ENCODE measurements at places on chromosomes 1 and 21.

GRCh38 chr1:205706601-205707502 is 26.5 kb upstream of the SLC45A3 start:
- DNase-seq, result no peak

- DNase-seq, result no peak
Observed at GRCh38 chr21:29195981-29196669, 65.7 kb downstream of the MAP3K7CL start.

GRCh38 chr1:213621077-213621476 is 366.7 kb upstream of the PROX1 start:
- no peak for DNase-seq

DNA sequence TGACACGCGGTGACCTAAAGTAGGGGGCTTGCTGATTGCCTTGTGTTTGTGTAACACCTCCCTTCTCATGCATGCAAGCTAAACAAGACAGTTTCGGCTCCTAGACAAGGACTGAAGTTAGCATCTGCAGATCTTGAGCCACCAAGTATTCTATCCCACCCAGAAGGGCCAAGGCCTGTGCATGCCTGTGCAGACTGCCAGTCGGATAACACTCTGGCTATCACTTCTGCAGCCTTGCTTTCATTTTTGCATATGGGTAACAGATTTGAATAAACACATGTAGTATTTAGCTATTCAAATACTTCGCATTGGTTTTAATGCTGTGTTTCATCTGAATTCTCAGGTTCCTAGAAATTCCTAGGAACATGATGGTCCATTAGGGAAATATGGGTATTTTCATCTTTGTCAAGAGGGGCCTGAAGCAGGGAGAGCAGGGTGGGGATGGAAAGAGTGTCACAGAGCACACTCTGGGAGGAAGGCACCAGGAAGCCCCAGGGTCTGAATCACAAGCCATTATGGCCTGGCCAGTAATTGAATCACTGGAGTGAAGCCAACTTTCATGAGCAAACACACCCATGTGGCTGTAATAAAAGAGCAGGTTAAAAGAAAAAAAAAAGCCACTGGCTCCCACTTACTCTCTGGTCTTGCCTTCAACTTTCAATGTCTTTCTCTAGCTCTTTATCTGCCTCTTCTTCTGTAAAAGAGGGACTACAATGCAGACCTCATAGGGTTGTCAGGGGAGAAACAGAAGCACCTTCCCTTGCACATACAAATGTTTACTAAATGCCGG is 28.3 kb downstream of the GADD45A start:
- DNase-seq, result peak; percentile 94

DNA sequence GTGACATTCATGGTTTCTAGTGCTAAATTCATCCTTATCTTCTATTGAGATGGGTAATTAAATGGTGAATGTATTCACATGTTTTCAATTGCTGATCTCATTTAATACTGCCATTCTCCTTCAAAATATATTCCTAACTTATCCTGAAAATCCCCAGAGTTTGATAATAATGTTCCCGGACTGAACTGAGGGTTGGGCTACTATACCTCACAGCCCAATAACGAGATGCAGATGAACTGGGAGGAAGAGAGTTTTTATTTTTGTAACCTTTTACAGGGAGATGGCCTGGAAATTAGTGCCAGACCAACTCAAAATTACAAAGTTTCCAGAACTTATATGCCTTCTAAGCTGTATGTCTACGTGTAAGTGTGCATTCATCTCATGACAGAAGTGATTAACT is 210.8 kb downstream of the APP start:
- DNase-seq, result no peak

GRCh38 chr1:194813096-194813495 is 1626.7 kb upstream of the B3GALT2 start:
- peak; percentile 43 for DNase-seq

- no peak for DNase-seq
Observed at GRCh38 chr1:158272681-158273080, 17.0 kb upstream of the CD1C start.

DNA sequence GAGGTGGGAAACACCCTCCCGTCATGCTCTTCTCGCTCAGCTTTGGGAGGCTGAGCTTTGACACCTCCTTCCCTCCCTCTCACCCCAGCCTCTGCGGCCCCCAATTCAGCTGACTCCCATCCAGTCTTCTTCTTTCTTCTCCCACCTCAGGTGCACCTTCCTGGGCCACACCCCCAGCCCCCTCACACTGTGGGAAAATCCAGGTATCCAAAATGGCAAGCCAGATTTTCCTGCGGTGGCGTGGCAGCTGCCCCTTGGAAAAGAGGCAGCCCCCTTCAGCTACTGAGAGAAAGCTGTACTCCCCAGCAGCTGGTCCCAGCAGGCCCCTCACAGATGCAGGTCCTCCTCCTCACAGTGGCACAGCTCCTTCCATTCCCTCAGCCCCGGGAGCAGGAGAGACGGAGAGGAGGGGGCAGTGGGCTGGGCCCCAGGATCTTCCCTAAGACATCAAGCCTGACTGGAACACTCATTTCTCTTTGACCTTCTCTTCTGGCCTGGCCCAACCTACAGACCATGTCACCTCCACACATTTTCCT is 61.6 kb downstream of the OPTC start:
- no peak for DNase-seq

- no peak for DNase-seq
Observed at GRCh38 chr1:35850051-35850450, 33.0 kb upstream of the AGO1 start.

- DNase-seq, result peak; percentile 97
Observed at GRCh38 chr1:29502911-29503840, 266.9 kb downstream of the PTPRU start.

DNA sequence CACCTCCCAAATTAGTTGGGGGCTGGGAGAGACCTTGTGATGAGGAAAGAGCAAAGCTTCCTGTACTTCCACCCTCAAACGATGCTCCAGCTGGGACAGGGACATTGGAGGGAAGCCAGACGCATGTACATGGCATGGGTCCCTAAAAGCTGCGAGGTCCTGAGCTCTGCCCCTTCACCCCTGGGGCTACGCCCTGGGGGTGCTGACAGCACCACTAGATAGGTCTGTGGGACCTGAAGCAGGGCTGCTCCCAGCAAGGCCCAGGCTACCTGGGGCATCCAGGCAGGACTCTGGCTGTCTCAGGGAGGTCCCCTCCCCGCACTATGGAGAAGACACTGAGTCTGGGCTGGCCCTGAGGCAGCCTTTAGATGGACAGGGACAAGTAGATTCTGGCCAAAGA is 83.4 kb downstream of the DMRTB1 start:
- no peak for DNase-seq

- DNase-seq, result peak; percentile 40
Observed at GRCh38 chr1:19341201-19342061, 29.3 kb downstream of the SLC66A1 start.

DNA sequence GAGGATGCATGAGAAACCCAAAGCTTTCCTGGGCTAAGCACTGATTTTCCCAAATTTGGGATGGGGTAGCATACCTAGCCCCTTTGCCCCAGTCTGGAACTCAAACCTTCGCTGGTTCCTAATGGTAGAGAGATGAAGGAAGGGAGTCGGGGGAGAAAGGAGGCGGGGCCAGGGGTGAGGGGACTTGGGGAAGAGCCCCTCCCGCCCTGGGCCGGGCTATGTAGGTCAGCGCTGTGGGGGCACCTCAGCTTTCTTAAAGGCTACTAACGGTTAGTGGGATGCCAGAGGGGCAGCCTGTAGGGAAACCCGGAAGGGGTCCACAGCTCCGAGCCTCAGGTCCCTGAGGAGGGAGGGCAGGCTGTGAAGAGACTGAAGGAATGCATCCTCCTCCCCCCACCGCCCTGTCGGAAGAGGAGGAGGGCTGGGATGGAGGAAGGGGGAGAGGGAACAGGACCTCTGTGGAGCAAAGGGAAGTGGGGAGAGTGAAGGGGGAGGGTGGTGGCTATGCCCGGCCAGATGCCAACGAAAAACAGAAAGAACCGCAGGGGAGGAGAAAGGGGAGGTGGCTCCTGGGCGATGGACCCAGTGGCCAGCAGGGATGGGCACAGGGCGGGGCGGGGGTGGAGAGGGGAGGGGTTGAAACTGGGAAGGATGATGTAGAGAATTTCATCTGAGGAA is 1.3 kb downstream of the CADM3 start:
- no peak for DNase-seq

DNA sequence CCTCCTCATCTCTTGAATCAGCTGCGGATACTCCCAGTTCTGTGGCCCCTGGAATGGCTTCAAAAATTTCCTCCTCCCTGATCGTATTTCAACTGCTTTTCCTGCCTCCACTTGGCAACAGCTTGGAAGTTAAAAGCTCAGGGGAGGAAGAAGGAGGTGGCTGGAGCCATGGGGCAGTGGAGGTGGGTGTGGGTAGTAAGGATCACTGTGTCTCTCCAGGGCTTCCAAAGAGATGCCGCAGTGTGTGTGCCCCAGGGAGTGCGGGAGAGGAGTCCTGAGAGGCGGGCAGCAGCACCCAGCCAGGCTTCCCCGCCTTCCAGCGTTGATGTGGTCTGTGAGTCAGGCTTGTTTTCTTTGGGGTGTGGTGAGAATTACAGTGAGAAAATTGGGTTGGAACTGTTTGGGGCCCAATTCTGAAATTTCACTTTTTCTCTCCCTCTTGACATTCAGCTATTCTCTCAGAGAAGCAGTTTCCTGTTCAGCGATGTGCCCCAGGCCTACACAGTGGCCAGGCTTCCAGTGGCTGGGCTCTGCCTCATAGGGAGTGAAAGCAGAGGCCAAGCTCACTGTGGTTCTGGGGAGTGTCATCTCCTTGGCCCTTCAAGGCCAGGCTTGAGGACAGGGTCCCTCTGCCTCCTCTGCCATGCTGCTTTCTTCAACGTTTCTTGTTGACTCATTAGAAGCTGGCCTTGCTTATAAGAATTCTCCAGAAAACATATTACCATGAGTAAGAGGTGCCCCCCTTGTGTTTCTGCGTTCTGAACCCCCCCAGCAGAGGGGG is 69.0 kb downstream of the PGM1 start:
- DNase-seq, result no peak

Data from NCI-H1092 treated with DMSO at 0.1 percent for 48 hours (cell line).